ENCODE measurements at places on chromosomes 7 and 10.

GRCh38 chr10:64617085-64617484 lies 1095.9 kb downstream of the REEP3 start:
- no peak for DNase-seq

- no peak for DNase-seq
Measured at GRCh38 chr7:24943096-24943948, 36.7 kb downstream of the OSBPL3 start.

DNA sequence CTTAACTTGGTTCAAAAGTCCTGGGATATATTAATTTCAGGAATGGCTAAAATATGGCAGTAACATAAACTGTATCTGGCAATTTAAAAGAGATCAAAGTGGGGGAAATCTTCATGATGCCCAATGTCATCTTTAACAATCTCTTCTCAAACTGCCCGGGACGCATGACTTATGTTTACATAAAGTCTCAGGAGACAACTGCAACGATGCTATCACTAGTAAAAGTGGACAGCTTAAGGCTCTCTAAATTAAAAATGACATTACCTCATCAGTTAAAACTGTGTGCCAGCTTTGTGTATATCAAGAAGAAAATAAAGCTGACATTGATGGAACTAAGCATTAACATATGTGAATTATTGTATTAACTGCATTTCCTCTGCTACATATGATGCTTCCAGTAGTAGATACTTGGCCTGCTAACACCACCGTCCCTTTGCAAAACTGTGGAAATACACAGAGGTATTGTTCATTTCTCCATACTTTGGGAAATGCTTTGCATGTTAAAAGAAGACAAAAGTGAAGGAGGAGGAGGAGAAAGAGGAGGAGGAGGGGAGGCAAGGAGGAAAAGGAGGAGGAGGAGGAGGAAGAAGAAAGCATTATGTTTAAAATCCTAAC lies 62.4 kb downstream of the NRP1 start:
- no peak for DNase-seq

DNA sequence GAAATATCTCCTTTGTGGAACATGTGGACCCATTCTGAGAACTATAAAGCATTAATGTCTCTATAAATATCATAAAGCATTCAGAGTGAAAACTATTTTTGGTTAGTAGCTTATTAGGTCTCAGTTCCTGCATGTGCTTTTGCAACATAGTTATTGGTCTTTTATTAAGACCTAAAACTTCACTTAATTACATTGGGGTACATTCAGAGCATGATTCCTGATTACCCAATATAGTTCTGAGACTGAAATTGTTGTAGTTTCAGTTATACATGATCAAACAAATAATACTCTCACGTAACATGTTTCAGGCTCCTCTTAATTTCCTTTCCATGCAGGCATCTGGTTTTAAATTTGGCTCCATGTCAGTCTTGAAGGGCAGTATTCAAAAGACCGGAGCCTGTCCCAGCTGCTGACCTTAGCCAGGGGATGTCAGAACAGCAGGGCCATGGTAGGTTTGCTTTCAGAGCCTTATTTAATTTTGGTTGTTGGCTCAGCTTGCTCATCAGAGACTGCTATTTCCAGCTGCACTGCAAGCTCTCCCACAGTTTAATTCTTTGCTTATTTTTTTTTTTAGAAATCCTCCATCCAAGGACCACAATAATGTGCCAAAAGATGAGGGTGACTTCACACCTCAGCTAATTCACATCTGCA lies 447.8 kb upstream of the FZD8 start:
- no peak for DNase-seq

DNA sequence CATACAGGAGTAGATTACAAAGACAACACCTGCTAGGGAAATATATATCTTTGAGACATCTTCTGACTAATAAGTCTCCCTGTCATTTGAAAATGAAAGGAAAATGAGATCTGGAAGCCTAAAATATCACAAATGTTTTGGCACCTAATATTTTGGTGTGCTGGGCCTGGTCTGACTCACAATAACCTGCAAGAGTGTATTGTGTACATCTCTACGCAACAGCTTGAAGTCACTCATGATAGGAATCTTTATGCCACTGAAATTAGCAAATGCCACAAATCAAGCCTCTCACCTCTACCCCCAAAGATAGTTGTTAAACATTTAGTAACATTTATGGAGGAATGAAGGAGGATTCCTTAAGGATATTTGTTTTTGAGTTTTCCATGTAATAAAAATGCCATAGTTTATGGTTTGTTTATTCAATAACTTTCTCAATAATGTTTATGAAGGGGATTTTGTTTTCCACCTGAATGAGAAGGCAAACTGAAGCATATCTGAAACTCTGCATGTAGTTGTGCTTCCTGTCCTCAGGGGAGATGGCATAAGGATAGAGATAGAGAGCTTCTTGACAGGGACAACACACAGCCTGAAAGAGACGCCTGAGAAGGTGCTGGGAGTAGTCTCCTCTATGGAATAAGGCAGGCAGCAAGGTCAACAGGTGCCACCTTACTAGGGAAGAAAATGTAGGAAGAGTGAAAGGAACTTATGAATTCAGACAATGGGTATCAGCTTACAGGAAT lies 197.4 kb downstream of the AHR start:
- DNase-seq = no peak

- no peak for DNase-seq
Measured at GRCh38 chr10:51214207-51215196, 140.2 kb downstream of the PRKG1 start.

GRCh38 chr10:66964946-66965345 lies 39.1 kb downstream of the LRRTM3 start:
- no peak for DNase-seq

GRCh38 chr7:110718503-110719205 lies 372.3 kb upstream of the LRRN3 start:
- DNase-seq = no peak

GRCh38 chr7:31455844-31456243 lies 58.0 kb upstream of the ITPRID1 start:
- no peak for DNase-seq

DNA sequence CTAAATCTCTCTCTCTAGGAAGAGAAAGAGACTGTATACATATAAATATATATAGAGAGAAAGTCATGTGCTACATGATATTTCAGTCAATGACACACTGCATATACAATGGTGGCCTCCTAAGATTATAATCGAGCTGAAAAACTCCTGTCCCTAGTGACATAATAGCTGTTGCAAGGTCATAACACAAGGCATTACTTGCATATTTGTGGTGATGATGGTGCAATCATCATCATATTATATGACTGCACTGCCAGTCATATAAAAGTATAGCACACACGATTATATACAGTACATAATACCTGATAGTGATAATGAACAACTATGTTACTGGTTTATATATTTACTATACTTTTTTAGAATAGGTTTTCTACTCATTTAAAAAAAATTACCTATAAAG lies 316.7 kb downstream of the FGFR2 start:
- no peak for DNase-seq

DNA sequence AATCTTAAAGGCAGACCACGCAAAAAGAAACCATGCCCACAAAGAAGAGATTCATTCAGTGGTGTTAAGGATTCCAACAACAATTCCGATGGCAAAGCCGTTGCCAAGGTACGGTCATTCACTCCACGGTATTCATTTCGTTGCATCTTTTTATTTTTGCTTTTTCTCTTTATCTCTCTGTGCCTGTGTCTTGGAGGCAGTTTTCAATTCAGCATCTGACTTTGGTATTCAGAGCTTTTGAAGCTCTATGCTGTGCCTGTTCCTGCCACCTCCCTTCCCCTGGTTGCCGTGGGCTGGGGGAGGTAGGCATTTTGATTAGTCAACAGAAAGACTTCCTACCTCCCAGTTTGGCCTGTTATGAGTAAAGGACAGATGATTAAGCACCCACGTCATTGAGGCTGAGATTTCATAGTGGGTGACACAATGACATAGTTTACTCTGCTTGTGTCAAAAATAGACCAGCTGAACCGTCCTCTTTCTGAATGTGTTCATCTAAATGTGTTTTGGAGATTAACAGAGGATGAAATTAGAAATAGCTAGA lies 149.5 kb downstream of the ARID5B start:
- no peak for DNase-seq

DNA sequence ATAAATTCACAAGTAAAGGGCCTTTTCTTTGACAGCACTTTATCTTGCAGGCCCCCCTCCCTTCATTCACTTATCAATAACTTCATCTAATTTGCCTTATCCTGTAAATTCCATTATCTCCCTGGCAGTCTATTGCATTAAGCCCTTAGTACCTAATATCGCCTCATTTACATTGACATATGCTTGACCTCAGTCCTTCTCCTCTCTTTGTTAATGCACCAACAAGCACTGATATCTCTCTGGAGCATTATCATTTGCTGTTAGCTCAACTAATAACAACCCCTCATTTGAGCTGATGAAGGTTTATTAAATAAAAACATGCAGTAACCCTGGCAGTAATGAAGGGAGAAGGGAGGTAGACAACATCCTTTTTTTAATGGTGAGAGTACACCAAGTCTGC lies 46.8 kb downstream of the EXOC4 start:
- DNase-seq = no peak

DNA sequence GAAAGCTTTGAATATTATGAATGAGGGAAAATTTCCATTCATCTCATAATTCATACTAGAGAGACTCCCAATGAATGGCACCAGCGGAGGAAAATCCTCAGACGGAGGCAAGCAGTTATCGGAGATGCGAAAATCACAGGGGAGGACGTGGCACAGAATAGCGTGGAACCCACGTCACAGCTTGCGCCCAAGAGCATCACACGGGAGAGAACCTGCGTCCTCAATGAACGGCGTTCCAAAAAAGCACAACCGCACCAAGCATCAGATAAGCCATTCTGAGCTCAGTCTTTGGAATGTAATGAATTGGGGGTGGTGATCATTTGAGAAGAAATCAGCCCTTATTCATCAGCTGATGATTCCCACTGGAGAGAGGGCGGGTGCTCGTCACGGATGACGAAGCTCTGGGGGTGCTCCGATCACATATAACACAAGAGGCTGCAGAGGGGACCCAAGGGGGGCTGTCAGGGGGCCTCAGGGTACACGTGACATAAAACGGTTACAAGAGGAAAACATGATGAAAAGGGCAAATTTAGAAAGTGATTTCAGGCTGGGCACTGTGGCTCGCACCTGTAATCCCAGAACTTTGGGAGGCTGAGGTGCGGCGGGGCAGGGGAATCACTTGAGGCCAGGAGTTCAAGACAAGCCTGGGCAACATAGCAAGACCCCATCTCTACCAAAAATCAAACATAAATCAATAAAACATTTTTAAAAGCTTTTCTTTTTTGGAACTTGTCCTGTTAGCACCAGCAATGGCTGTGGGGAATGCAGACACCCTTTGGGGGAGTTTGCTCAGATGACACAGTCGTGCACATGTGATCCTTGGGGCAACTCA lies 33.8 kb upstream of the FIS1 start:
- DNase-seq = no peak

DNA sequence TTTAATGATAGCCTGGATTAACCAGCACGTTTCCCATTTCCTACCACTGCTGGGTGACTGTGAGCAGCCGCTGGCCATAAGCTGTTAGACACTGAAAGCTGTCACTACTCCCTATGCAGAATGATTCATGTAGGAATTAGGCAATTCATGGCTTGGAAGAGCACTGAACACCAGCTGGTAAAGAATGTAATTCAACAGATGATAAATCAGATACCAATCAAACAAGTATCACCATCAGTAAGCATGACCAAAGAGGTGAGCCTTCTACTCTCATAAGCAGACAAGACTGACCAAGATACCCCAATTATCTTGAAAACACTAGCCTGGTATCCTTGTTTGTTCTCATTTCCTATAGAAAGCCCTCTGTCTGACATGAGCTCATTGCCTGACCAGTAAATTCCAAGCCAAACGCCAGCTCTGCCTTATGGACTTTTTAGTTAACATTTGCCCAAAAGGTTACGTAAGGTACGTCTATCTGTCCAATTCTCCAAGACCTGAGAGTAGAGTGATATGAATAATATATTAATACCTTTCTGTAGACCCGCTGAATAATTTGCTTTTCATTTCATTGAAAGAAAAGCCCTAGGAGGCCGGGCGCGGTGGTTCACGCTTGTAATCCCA lies 127.7 kb downstream of the ELMO1 start:
- no peak for DNase-seq

- no peak for DNase-seq
Measured at GRCh38 chr10:121051171-121051570, 200.0 kb downstream of the WDR11 start.

- DNase-seq = no peak
Measured at GRCh38 chr10:110460111-110460809, 37.4 kb upstream of the DUSP5 start.

GRCh38 chr10:102555781-102556328 lies 52.1 kb downstream of the SUFU start:
- no peak for DNase-seq

GRCh38 chr10:103667356-103667755 lies 173.9 kb downstream of the NEURL1 start:
- no peak for DNase-seq

GRCh38 chr10:103197174-103197573 lies 4.1 kb upstream of the NT5C2 start:
- peak; percentile 90 for DNase-seq

DNA sequence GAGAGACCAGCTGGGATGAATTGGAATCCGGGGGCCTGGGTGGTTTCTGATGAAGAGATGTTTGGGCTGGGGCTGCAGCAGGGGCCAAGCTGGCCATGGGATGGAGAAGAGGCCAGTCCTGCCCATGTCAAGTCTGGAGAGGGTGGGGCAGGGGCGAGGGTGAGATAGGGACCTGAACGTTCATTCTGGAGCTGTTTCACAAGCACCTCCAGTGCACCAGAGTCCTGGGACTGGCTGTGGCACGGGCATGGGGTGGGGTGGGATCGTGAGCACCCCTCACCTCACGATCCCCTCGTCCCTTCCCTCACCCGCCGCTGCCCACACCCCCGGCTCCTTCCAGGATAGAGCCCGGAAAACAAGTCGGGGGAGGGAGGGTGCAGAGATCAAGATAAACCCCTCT lies 25.8 kb upstream of the PSMG3 start:
- DNase-seq = no peak

DNA sequence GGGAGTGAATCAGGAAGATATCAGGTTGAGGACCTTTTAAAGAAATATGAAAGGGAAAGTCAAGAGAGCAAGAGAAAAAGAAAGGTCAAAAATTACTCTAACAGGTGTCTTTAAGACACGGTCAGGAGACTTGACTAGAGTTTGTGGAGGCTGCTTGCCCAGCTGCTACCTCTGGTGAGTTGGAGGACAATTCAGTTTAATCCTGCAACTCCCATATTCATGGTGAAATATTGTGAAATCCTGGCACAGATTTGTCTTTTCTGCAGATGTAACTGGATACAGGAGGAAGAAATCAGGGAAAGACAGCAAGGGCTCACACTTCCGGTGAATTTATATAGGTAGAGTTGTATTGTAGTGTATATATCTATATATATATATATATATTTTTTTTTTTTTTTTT lies 93.5 kb downstream of the AKAP9 start:
- DNase-seq = no peak

DNA sequence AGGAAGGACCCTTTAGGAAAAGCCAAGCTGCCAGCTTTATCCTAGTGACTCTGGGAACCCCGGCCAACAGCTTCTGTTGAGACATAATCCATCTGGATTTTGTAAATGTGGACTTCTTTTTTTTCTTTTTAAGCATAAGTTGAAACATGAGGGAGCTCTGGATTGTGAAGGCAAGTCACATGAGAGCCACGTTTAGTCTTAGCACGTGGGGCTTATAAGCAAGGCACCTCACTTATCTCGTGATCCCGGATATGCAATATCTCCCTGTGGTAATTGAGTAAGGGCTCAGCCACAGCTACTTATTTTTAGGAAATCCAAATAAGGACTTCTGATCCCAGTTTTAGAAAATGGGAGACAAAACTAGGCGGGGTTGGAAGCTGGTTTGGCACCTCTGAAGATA lies 111.2 kb upstream of the PTN start:
- DNase-seq = no peak
